ENCODE measurements at places on chromosomes 7 and 10.

DNA sequence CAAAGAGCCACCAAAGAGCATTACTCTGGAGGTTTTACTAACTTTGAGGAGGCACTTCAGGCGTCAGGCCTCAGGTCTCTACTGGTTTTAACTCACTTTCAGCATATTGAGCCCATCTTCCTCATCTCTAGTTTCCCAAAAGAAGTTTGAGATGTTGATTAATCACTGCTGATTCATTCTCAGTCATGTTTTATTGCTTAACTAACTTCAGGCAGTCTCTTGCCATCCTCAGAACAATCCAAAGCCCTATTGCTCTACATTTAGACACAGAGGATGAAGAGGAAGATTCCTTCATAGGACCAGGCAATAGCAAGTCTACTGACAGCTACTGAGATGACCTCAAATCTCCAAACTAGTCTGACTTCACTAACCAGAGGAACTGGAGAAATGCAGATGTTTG is 39.1 kb upstream of the BET1 start:
- no peak for DNase-seq

- no peak for DNase-seq
Observed at GRCh38 chr10:79413196-79413595, 32.2 kb downstream of the ZCCHC24 start.

GRCh38 chr10:31599626-31600504 is 280.8 kb downstream of the ZEB1 start:
- no peak for DNase-seq

DNA sequence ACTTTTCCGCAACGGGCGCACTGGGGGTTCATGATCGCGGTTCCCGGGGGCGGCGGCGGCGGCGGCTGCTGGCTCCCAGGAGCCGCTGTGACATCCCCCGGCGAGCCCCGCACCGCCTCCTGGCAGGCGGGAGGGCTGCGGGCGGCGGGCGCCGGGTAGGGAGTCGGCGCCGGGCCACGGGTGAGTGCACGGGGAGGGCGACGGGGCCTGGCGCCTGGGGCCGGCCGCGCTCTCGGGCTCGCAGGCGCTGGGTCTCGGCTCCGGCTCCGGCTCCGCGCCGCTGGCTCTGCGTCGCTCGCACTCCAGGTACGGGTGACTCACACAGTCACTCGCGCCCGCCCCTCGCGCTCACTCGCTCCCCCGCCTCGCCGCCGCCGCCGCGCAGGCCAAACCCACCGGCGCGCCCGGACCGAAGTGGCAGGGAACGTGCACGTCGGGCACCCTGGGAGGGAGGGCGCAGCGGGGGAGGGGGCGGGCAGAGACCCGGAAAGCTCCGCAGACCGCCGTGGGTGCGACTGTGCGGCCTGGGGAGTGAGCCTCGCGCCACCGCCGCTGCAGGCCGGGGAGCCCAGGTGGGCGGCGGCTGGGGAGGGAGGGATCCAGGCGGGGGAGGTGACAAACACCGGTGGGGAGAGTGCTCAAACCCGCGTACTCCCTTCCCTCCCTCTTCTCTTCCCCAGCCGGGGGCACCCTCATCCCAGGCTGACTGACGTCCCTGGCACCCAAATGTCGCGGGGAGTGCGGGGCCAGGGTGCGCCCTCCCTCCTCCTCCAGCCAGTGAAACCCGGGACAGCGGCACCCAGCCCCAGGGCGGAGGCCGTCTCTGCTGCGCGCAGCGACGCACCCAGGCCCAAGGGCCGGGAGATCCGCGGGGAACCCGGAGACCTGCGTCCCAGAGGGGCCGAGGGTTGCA is 276.9 kb upstream of the NEBL start:
- DNase-seq = no peak

DNA sequence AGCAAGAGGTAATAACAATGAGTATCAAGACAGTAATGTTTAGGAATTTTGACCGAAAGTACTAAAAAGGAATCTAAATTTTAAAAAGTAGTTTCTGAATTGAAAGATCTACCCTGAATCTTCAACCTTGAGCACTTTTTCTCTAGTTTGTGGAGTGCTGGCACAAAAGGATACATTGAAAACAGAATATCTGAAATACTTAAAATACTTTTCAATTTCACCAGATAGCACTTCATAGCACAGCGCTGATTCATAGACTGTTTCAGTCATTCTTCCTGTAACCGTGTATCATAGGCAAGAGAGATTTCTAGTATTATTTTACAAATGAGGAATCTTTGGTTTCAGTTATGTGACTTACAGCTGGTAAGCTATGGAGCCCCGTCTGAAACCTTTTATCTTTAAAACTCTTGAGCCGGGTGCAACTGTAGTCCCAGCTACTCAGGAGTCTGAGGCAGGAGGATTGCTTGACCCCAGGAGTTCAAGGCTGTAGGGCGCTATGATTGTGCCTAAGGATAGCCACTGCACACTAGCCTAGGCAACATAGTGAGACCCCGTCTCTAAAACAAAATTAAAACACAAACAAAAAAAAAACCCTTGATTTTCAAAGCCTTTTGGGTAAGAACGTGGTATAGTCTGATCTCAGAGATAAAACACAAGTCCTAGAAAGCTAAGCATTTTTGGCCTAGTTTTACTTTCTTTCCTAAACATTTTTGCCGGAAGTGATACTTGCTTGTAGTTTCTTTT is 35.1 kb downstream of the FHIP2A start:
- no peak for DNase-seq

GRCh38 chr10:11209830-11210181 is 192.1 kb downstream of the CELF2 start:
- DNase-seq = no peak

GRCh38 chr7:44460325-44460724 is 30.1 kb downstream of the NUDCD3 start:
- no peak for DNase-seq

- DNase-seq = no peak
Observed at GRCh38 chr7:55066524-55066923, 47.7 kb downstream of the EGFR start.

DNA sequence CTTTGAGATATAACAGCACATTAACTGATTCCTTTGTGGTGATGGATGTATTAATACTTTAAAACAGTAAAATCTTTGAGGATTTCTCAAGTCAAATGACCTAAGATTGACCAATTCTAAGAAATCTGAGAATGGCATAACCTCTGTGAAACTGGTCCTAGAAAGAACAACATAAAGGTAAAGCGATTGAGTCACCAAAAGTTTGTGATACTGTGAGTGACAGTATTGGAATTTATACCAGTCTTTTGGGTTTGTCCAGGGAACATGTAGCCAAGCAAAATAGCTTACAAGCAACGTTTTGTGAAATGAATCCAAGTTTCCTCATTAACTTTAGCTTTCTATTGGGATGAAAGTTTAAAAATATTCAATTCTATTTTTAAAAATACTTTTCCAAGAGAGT is 157.4 kb upstream of the TMEM196 start:
- DNase-seq = no peak

DNA sequence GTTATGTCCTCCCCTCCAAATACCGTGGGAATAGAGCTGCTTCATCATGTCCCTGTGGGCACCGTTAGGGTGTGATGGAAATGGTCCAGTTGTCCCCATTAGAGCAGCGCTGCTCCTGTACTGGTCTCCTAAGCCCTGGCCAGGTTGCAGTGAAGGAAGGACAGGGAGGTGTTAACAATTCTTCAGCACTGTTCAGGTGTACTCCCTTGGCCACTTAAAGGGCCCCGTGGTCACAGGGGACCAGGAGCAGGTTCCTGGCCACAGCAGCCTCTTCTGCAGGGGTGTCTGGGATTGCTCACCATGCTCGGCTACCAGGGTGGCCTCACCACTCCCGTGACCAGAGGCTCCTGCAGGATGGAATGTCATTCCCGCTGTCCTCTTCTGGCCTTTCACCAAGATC is 65.8 kb downstream of the MINDY4 start:
- no peak for DNase-seq

DNA sequence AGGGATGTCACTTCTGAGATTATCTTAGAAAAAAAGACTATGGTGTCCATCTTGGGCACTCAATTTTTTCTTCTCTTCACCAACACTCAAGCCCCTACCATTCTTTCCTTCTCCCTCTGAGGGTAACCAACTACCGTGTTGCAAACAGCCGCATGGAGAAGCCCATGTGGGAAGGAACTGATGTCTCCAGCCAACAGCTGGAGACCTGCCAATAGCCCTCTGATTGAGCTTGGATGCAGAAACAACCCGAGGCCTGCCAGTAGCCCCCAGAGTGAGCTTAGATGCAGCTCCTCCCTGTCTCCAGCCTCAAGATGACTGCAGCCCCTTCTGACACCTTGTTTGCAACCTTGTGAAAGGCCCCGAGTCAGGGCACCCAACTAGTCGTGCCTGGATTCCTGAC is 36.4 kb upstream of the CHCHD3 start:
- no peak for DNase-seq

DNA sequence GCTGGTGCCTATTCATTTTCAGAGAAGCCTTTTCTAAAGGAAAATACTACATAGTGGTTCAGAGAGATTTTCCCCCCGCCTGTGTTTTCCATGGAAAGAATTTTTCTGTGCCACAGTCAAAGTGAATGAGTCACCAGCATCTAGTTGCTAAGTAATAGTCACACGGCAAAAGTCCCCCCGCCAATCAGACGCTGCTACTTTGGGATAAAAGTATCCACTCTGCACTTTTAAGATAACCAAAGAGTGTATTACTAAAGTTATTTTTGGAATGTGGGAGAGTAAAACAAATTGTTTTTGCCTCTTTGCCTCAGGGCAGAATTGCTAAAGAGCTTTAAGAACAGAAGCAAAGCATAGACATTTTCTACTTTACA is 23.5 kb downstream of the ABLIM1 start:
- no peak for DNase-seq

DNA sequence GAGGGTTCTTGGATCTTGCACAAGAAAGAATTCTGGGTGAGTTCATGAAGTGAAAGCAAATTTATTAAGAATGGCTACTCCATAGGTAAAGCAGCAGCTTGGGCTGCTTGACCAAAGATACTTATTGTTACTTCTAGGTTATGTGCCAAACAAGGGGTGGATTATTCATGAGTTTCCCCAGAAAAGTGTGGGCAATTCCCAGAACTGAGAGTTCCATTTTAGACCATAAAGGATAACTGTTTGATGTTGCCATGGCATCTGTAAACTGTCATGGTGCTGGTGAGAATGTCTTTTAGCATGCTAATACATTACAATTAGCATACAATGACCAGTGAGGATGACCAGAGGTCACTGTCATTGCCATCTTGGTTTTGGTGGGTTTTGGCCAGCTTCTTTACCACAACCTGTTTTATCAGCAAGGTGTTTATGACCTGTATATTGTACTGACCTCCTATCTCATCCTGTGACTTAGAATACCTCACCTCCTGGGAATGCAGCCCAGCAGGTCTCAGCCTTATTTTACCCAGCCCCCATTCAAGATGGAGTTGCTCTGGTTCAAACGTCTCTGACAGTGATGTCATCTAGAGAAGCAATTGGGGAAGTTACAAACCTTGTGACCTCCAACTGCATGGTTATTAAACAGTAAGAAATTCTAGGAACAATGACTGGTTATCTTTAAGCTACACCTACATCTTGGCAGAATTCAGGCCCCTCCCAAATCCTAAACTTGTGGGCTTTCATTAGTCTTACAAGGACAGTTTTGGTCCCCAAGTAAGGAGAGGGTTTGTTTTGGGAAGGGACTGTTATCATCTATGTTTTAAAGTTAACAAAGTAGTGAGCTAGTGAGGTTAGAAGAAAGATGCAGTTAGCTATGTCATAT is 48.0 kb upstream of the INHBA start:
- DNase-seq = no peak

DNA sequence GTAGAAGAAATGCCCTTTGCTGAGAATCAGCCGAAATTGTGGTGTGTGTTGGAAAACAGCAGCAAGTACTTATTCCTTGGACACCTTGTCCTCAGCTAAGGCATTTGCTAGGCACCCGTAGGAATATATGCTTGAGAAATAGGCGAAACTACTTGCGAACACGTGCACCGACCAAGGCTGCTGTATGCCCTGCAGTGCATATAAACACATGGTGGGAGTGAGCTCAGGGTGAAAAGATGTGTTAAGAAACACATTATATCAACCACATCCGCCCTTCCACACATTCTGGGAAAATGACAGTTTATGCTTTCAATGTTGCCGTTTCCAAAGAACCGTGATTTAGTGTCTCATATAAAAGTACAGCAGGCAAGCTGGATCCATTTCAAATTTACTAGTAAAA is 199.2 kb downstream of the JCAD start:
- no peak for DNase-seq

DNA sequence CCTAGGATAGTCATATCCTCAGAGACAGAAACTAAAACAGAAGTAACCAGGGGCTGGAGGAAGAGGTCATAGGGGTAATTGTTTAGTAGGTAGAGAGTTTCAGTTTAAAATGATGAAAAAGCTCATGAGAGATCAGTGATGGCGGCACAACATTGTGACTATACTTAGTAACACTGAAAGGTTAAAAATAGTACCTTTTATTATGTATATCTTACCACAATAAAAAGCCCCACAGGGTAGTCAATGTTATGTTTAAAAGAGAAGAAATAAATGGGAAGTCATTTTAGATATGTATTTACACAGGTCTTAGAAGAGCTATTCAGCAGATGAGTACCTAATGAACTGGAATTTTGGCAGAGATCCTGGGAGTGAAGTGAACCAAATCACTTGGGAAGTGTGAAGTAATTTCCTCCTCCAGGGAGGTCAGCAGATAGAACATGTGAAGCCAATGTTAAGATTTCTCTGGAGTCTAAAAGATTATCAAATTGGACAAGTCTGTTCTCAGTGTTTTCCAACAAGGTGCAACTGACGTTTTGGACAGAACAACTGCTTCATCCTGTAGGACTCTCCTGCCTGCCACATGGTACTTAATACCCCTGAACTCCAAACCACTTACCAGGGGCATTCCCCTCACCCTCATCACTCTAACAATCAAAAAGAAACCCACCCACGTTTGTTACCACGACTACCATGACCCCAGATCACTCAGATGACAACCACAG is 6.4 kb downstream of the CDCA7L start:
- no peak for DNase-seq

DNA sequence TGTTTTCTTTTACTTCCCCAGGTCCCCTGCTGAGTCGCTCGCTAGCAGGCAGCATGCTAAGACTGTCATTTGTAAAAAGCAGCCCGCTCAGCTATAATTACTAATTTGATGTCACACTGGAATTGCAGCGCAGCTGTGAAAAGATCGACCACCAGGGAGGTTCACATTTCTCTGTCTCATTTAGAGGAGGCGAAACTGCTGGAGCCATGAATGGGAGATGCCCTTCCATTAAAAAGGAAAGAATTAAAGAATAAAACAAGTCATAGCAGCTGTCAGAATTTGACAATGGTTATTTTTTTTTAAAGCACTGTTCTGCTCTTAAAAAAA is 153.5 kb downstream of the PIP4K2A start:
- DNase-seq = no peak

Measured in T-cell (primary cell).